Naive B cell (primary cell): ENCODE measurements at places on chromosomes 1 and 21. TPM values are rescaled to one million over a fixed set of nuclear protein-coding genes. Genes with fewer than 3 reads are reported as not detected.

ACP6 gene
- 4.6 TPM for polyA plus RNA-seq

DMRTA2 gene
- polyA plus RNA-seq, result not detected

KCNJ9 gene
- polyA plus RNA-seq, result not detected

UBL4B gene
- not detected for polyA plus RNA-seq

TAS1R1 gene
- polyA plus RNA-seq, result not detected

DPH5 gene
- 52.1 TPM for polyA plus RNA-seq

ATP1A2 gene
- polyA plus RNA-seq, result not detected

DNA sequence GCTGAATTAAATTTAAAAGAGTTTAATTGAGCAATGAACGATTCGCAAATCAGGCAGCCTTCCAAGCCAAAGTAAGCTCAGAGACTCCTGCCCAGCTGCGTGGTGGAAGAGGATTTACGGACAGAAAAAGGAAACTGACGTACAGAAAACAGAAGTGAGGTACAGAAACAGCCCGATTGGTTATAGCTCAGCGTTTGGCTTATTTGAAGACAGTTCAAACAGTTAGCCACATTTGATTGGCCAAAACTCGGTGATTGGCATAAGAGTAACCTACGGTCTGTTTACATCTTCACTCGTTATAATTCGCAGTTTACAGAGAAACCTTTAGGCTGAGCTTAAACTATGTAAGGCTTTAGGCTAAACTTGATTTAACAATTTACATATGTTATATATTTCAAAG lies 46.9 kb downstream of the CR1L start:
- peaks cover 12% of the 10 kb centered on the region for H3K27me3 ChIP-seq
- no peak overlapping the region for H3K4me3 ChIP-seq
- no peaks in the 10 kb centered on the region for H3K4me1 ChIP-seq
- H3K36me3 ChIP-seq, result no peaks in the 10 kb centered on the region
- DNase-seq, result no peak
- H3K27ac ChIP-seq, result no peak overlapping the region

DNA sequence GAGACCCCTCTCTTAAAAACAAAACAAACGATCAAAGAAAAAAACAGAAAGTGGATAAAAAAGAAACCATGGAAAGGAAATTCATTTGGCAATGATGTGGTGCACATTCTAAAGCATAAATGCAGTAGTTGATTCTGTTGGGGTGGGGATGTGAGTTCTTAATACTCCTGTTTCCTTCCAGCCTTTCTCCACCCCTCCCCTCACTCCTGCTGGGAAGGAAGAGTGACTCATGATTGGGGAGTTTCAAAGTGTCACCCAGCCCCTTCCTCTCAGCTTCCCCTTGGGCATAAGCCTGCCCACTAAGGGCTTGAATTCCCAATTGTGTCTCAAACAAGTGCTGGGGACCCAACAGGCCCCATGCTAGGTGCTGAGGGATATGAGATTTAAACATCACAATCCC lies 6.7 kb upstream of the PINK1 start:
- H3K27ac ChIP-seq, result no peak overlapping the region
- peaks cover 9% of the 10 kb centered on the region for H3K27me3 ChIP-seq
- DNase-seq, result no peak
- no peaks in the 10 kb centered on the region for H3K4me1 ChIP-seq
- no peaks in the 10 kb centered on the region for H3K36me3 ChIP-seq

- peak overlapping the region; percentile 95 for H3K27ac ChIP-seq
- peak overlapping the region; percentile 91 for H3K4me3 ChIP-seq
- H3K27me3 ChIP-seq, result no peaks in the 10 kb centered on the region
- no peaks in the 10 kb centered on the region for H3K36me3 ChIP-seq
Measured at GRCh38 chr1:206685769-206686477, 1.2 kb downstream of the MAPKAPK2 start.

- H3K27me3 ChIP-seq, result no peaks in the 10 kb centered on the region
- peaks cover 10% of the 10 kb centered on the region for H3K36me3 ChIP-seq
- no peak overlapping the region for H3K4me3 ChIP-seq
- H3K4me1 ChIP-seq, result peaks cover 6% of the 10 kb centered on the region
- no peak for DNase-seq
Measured at GRCh38 chr21:29149808-29150425, 19.5 kb downstream of the MAP3K7CL start.

DNA sequence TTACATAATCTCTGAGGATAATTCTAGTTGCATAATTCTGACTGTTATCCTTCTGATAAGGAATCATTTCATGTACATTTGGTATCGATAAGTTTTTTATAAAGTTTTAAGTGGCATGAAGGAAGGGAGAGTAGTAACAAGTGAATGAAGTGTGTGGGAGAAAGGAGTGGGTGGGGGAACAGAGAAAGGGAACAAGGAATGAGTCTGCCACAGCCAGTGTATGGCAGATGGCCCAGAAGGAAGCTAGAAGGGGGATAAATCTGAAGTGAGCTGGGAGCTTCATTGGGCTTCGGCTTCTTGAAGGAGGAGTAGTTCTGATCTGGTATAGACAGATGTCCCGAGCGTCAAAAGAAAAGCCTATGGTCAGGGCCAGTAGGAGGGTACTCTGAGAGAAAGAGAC lies 18.6 kb downstream of the ZBTB40 start:
- DNase-seq, result no peak
- H3K27me3 ChIP-seq, result no peaks in the 10 kb centered on the region
- H3K4me3 ChIP-seq, result no peak overlapping the region
- H3K36me3 ChIP-seq, result peaks cover 8% of the 10 kb centered on the region

GRCh38 chr1:10431070-10431730 lies 967 bp downstream of the CENPS start:
- H3K4me1 ChIP-seq, result peaks cover 14% of the 10 kb centered on the region
- peak overlapping the region; percentile 96 for H3K4me3 ChIP-seq
- no peak for DNase-seq

GRCh38 chr1:162878000-162878596 lies 17.1 kb upstream of the CCDC190 start:
- no peaks in the 10 kb centered on the region for H3K36me3 ChIP-seq
- no peak overlapping the region for H3K27ac ChIP-seq
- DNase-seq, result no peak
- no peaks in the 10 kb centered on the region for H3K4me1 ChIP-seq

- no peaks in the 10 kb centered on the region for H3K36me3 ChIP-seq
- H3K4me1 ChIP-seq, result peaks cover 19% of the 10 kb centered on the region
- H3K27ac ChIP-seq, result no peak overlapping the region
- H3K4me3 ChIP-seq, result peak overlapping the region; percentile 66
Measured at GRCh38 chr1:26164036-26164860, 4.5 kb downstream of the C1orf232 start.

DNA sequence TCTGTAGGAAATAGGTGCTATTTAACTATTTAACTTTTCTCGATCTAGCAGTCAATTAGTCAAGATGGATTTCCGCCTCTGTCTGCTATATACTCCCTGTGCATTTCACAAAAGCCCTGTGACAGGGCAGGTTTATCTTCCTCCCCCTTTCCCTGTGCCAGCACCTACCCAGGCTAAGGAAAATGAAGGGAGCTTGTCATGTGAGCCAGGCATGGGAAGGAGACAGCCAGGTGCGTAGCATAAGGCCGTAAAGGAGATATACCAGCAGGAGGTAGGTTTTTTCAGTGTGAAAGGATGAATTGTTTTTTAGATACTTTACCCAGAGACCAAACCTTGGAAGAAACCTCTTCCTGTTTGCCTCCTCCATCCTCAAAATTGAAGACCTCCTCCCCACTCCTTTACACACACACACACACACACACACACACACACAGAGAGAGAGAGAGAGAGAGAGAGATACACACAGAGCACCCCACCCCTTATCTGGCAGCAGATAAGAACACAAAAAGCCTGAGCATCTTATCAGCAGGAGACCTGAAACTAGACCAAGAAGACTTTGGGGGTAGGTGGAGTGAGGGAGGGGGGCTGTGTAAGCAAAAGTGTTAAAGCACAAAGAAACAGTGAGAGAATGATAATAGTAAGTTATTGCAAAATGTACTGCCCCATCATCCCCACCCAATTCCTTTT lies 12.0 kb upstream of the TARBP1 start:
- H3K27me3 ChIP-seq, result no peaks in the 10 kb centered on the region
- peaks cover 30% of the 10 kb centered on the region for H3K4me1 ChIP-seq
- no peak overlapping the region for H3K4me3 ChIP-seq
- H3K27ac ChIP-seq, result no peak overlapping the region

- peaks cover 49% of the 10 kb centered on the region for H3K27me3 ChIP-seq
- no peak overlapping the region for H3K4me3 ChIP-seq
- H3K27ac ChIP-seq, result no peak overlapping the region
- H3K36me3 ChIP-seq, result peaks cover 24% of the 10 kb centered on the region
- DNase-seq, result no peak
- no peaks in the 10 kb centered on the region for H3K4me1 ChIP-seq
Measured at GRCh38 chr21:35737899-35738346, 322.4 kb downstream of the SETD4 start.

- no peaks in the 10 kb centered on the region for H3K4me1 ChIP-seq
- peaks cover 41% of the 10 kb centered on the region for H3K27me3 ChIP-seq
- no peak overlapping the region for H3K27ac ChIP-seq
- H3K4me3 ChIP-seq, result no peak overlapping the region
- no peak for DNase-seq
- peaks cover 19% of the 10 kb centered on the region for H3K36me3 ChIP-seq
Measured at GRCh38 chr1:99266726-99267125, 2.4 kb downstream of the PLPPR4 start.

DNA sequence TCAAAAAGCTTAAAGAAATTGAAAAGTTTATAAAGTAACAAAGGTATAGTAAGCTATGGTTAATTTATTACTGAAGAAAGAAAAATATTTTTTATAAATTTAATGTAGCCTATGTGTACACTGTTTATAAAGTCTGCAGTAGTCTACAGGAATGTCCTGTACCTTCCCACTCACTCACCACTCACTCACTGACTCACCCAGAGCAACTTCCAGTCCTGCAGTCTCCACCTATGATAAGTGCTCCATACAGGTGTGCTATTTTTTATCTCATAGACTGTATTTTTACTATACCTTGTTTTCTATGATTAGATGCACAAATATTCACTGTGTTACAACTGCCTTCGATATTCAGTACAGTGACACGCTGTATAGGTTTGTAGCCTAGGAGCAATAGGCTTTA lies 106.6 kb downstream of the NR5A2 start:
- no peak overlapping the region for H3K27ac ChIP-seq
- H3K4me1 ChIP-seq, result peaks cover 15% of the 10 kb centered on the region
- DNase-seq, result no peak
- H3K36me3 ChIP-seq, result no peaks in the 10 kb centered on the region
- no peak overlapping the region for H3K4me3 ChIP-seq
